PC-3 (cell line): ENCODE measurements at places on chromosomes 2 and 18.

DNA sequence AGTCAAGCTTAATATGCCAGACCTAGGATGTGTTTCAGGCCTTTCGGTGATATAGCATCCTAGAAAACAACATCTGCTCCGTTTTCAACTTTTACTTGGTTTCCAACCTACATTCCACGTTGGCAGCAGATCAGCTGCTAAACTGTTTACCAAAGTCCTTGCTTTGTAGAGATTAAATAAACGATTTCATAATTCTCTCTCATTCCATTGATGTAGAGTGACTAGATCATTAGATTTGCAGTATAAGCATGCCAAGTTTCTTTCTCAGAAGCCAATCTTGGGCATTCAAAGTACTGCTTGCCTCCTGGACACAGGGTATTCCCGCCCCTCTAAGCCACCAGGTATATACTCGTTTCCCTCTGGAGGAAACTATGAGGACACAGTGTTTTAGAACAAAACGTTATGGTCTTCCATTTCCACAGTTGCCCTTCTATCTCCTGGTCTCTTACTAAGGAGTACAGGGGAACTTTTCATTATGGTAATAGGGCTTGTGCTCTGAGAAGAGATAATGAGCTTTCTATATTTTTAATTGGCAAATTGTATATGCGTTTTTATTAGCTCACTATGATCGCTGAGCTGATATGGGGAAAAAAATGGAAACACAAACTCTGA is 10.5 kb upstream of the INSIG2 start:
- no peak for DNase-seq

GRCh38 chr2:196101325-196101991 is 32.8 kb upstream of the DNAH7 start:
- DNase-seq: no peak

DNA sequence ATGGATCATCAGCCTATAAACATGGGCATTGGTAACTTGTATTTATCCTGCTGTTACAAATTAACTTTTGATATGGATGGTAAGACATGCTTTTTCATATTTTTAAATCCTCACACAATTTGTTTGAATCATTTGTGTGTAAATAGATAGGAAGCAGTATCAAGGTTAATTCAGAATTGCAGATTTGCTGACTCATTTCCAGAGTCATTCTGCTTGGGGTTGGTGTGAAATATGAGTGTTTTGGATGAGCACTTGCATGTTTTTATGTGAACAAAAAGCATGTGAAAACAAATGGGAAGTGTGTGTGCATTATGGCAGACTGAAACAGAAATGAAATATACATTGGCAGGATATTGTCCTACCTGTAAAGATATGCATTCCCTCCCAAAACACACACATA is 11.8 kb downstream of the CCDC85A start:
- peak; percentile 17 for DNase-seq

GRCh38 chr2:833180-833579 is 117.5 kb upstream of the SNTG2 start:
- no peak for DNase-seq

GRCh38 chr18:44850001-44850400 is 169.3 kb downstream of the SETBP1 start:
- no peak for DNase-seq
